ENCODE measurements at places on chromosomes 16 and 17. TPM values are rescaled to one million over a fixed set of nuclear protein-coding genes. Genes with fewer than 3 reads are reported as not detected.

DNA sequence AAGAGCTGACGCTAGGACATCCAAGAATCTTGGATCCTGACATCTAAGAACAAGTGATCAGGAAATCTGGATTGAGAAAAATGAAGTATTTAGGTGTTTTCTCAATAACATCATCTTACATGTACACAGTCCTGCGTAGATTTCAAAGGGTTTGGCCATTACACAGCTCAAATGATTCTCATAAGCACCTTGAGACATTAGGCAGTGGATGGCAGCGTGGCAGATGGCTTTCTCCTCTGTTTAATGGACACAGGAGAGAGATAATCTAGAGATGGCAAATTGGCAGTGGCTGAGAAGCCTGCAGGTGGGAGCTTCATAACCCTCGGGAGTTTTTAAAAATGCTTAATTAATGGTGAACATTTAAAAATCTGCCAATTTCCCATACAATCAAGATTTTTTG lies 137.5 kb downstream of the ZFHX3 start:
- no peak overlapping the region for H3K4me3 ChIP-seq
- peaks cover 22% of the 10 kb centered on the region for H3K4me1 ChIP-seq
- no peaks in the 10 kb centered on the region for H3K36me3 ChIP-seq

DNA sequence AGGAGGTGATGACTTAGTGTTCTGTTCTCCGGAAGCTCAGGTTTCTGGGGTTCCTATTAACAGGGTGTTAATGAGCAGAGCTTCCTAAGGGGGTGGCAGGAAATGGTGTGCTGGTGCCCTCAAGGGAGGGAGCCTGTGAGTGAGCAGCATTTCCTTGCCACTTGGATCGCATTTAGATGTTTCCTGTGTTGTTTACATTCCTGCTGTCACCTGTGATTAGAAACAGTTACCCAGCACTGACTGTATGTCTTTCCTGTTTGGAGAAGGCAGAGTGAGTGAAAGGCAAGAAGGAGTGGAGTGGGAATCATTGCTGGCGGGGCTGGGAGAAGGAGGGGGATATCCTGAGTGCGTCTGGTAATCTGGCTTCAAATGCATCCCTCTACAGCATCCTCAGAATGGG lies 214.6 kb downstream of the CCDC182 start:
- H3K27ac ChIP-seq, result no peak overlapping the region
- H3K4me1 ChIP-seq, result peaks cover 15% of the 10 kb centered on the region
- no peaks in the 10 kb centered on the region for H3K27me3 ChIP-seq
- H3K36me3 ChIP-seq, result no peaks in the 10 kb centered on the region
- no peak overlapping the region for H3K4me3 ChIP-seq

HS3ST2 gene
- 17.8 TPM for total RNA-seq

DNA sequence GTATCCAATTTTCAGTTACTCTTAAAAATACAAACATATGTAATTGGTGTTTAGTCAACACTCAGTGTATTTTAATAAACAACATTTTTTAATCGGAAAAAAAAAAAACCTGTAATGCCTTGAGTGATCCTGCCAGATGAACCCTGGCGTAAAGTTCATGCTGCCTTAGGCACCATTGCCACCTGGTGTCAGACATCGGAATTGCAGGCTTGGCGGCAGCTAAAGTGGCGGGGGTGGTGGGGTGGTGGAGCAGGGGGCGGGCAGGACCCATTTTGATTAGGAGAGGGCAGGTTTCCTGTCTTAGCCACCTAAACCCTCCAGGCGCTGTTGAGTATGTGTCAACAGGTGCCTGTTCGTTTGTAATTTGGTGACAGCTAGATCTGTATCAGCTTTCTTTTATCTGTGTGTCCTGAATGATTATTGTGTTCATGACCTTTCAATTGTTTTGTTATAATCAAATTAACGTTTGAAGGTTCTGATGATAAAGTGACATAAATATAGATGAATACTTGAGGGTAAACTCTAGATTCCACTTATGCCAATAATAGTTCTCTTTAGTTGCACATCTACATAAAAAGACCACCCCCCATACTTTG lies 588.7 kb downstream of the CDH13 start:
- H3K4me1 ChIP-seq, result no peaks in the 10 kb centered on the region
- no peaks in the 10 kb centered on the region for H3K36me3 ChIP-seq
- H3K27ac ChIP-seq, result no peak overlapping the region
- no peak for DNase-seq
- no peaks in the 10 kb centered on the region for H3K27me3 ChIP-seq
- no peak overlapping the region for H3K4me3 ChIP-seq

DHRS7C gene
- not detected for total RNA-seq

DNA sequence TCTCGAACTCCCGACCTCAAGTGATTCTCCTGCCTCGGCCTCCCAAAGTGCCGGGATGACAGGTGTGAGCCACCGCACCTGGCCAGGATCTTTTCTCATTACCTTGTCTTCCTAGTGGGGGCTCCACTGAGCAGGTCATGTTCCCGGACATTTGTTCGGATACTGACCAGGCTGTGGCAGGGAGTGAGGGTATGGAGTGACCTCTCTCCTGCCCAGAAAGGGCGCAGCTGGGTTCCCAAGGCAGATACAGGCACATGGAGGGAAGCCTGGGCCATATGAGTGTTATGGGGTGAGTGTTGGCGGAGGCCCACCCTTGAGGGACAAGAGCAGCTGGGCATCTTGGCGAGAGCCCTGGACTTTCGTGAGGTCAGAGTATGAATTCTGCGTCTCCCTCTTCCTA lies 5.5 kb downstream of the SERPINF1 start:
- H3K27ac ChIP-seq, result no peak overlapping the region
- H3K4me1 ChIP-seq, result peaks cover 3% of the 10 kb centered on the region
- H3K27me3 ChIP-seq, result no peaks in the 10 kb centered on the region
- no peaks in the 10 kb centered on the region for H3K36me3 ChIP-seq
- no peak for DNase-seq
- no peak overlapping the region for H3K4me3 ChIP-seq

DNA sequence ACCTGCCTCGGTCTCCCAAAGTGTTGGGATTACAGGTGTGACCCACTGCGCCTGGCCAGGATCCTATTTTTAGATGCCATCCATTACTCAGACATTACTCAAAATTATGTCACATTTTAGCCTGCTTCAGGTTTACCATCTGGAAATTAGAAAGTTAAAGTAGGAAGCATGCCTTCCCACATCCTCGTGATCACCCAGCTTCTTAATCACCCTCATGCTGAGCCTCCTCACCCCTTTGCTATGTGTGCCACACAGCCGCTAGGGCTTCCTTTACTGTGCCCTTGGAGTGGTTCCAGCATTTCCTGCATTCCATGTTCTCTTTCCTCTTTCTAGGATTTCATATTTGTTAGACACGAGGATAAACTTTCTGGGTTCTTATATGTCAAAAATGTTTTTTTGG lies 9.3 kb downstream of the ADORA2B start:
- no peak overlapping the region for H3K27ac ChIP-seq
- no peak overlapping the region for H3K4me3 ChIP-seq
- H3K27me3 ChIP-seq, result no peaks in the 10 kb centered on the region

CTRB2 gene
- 12.5 TPM for total RNA-seq

MYH13 gene
- not detected for total RNA-seq

GRCh38 chr17:72862276-72862999 lies 230.1 kb downstream of the SLC39A11 start:
- no peak overlapping the region for H3K4me3 ChIP-seq
- no peaks in the 10 kb centered on the region for H3K27me3 ChIP-seq
- no peaks in the 10 kb centered on the region for H3K36me3 ChIP-seq
- no peak for DNase-seq

ZPBP2 gene
- not detected for total RNA-seq

DNA sequence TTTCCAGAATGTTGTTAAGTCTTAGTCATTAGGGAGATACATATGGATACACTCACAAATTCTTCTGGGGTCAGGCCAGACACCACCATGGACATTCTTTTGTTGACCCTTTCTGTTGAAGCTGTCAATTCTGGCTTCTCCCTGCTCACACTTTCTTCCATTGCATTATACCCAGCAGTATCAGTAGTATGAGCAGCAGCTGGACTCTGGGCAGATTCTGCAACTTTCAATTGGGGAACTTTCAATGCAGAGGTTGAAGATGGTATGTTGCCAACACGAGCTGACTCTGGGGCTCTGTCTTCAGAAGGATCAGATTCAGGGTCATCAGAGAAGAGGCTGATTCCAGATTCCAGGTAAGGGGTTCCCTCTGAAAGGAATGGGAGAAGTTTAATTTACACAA lies 45.8 kb downstream of the RND2 start:
- H3K27ac ChIP-seq, result no peak overlapping the region
- no peaks in the 10 kb centered on the region for H3K4me1 ChIP-seq
- H3K4me3 ChIP-seq, result no peak overlapping the region

DNA sequence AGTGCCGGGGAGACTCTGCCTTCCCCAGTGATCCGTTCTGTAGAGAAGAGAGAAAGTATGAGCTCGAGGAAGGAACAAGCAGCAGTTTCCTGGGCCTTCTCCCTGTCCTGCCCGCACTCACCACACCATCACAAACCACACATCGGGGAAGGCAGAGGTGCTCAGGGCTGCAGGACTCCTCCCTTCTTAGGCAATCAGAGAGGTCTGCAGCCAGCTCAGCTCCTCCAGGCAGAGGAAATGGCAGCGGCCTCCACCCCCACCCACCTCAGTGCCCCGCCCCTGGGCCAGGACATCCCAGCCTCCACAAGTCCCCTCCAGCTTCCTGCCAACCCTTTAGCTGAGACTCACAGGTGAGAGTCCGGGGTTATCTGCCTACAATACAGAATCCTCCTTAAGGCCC lies 2.0 kb downstream of the ZNF319 start:
- H3K27ac ChIP-seq, result no peak overlapping the region
- H3K27me3 ChIP-seq, result no peaks in the 10 kb centered on the region
- peaks cover 22% of the 10 kb centered on the region for H3K36me3 ChIP-seq
- no peak overlapping the region for H3K4me3 ChIP-seq
- DNase-seq, result no peak
- peaks cover 25% of the 10 kb centered on the region for H3K4me1 ChIP-seq

DNA sequence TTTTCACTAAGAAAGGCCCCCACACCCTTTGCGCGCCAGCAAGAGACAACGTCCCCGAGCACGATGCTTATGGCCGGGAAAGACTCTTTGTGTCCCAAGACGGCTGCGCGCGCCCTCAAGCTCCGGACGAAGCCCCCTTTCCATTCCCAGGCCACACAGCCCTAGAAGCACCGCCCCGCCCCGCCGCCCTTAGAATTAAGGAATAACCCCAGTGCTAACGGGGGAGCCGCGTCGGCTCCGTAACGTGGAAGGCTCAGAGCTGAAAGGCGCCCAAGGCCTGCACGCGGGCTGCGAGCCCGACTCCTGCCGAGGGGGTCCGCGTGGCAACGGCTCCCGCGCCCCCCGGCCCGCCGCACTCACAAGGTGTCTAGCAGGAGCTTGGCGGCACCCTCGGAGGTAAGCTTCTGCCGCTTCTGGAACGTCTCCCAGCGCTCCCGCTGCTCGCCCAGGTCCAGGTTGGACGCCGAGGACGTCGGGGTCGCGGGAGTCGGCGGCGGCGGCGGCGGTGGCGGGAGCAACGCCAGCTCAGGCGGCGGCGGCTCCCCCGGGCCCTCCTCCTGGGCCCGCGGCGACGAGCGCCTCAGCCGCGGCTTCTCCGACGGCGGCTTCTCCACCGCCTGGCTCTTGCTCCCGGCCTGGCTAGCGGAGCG lies 477 bp downstream of the CENPV start:
- H3K4me3 ChIP-seq, result peak overlapping the region; percentile 96
- DNase-seq, result no peak
- no peak overlapping the region for H3K27ac ChIP-seq
- H3K4me1 ChIP-seq, result peaks cover 3% of the 10 kb centered on the region
- H3K36me3 ChIP-seq, result peaks cover 4% of the 10 kb centered on the region

DNA sequence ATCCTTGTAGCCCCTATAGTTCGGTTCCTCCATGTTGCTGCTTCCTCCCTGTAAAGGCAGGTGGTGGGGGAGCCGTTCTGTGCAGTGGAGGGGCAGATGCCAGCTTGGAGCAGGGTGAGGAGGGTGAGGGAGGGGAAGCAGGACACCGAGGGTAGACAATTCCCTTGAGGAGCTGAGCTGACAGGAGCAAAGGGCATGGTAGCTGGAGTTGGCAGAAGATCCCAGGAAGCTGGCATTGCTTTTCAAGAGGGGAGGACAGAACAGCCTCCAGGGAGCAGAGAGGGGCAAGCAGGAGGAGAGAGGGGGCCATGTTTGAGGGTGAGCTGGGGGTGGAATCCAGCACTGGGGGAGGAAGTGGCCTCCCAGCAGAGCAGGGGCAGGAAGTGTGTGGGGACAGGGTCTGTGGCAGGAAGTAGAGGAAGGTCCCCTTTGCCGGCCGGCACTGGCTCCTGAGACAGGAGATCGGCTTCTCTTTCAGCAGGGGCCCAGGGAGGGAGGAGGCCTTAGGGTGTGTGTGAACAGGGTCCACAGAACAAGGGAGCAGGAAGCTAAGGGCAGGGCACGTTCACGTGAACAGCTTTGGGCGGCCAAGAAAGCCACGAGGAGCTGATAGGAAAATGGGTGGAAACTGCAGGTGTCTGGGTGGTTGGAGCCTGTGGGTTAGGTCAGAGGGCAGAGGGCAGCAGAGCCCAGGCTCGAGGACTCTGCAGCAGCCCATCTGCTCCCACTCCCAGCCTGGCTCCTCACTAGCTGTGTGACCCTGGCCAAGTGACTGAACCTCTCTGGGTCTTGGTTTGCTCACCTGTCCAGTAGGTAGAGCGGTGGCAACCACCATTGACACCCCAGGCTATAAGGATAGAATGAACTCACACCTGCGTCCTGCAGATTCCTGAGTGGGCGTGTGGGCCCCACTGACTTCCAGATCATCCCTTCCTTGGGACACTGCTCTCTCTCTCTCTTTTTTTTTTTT lies 17.5 kb upstream of the SPNS2 start:
- no peaks in the 10 kb centered on the region for H3K27me3 ChIP-seq
- H3K36me3 ChIP-seq, result no peaks in the 10 kb centered on the region
- no peaks in the 10 kb centered on the region for H3K4me1 ChIP-seq
- no peak overlapping the region for H3K27ac ChIP-seq
- no peak overlapping the region for H3K4me3 ChIP-seq

DNA sequence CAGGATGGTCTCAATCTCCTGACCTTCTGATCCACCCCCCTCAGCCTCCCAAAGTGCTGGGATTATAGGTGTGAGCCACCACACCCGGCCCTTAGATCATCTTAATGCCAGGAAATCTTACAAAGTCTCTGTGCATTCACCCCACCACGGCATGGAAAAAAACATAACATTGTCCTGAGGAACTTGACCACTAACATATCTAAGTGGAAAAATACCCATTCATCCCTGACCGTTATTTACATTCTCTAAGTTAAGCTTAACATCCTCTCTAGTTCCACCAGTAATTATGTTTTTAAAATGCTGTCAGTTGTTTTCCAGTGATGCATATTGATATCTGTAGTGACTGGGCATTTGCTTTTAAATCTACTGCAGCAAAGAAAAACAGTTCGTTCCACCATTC lies 3.4 kb upstream of the HID1 start:
- H3K4me1 ChIP-seq, result peaks cover 10% of the 10 kb centered on the region
- no peak for DNase-seq
- no peak overlapping the region for H3K4me3 ChIP-seq
- no peak overlapping the region for H3K27ac ChIP-seq
- H3K36me3 ChIP-seq, result no peaks in the 10 kb centered on the region
- no peaks in the 10 kb centered on the region for H3K27me3 ChIP-seq

- DNase-seq, result no peak
- no peaks in the 10 kb centered on the region for H3K4me1 ChIP-seq
- H3K27me3 ChIP-seq, result no peaks in the 10 kb centered on the region
- no peak overlapping the region for H3K27ac ChIP-seq
Measured at GRCh38 chr16:66563574-66564334, 2.5 kb upstream of the CMTM1 start.

All from thoracic aorta (tissue), 2 donors.